ENCODE measurements at places on chromosomes 7 and 10. TPM values are rescaled to one million over a fixed set of nuclear protein-coding genes. Genes with fewer than 3 reads are reported as not detected.
A peak's percentile ranks its signal among the peaks of the same experiment; 100 is the strongest.

DNA sequence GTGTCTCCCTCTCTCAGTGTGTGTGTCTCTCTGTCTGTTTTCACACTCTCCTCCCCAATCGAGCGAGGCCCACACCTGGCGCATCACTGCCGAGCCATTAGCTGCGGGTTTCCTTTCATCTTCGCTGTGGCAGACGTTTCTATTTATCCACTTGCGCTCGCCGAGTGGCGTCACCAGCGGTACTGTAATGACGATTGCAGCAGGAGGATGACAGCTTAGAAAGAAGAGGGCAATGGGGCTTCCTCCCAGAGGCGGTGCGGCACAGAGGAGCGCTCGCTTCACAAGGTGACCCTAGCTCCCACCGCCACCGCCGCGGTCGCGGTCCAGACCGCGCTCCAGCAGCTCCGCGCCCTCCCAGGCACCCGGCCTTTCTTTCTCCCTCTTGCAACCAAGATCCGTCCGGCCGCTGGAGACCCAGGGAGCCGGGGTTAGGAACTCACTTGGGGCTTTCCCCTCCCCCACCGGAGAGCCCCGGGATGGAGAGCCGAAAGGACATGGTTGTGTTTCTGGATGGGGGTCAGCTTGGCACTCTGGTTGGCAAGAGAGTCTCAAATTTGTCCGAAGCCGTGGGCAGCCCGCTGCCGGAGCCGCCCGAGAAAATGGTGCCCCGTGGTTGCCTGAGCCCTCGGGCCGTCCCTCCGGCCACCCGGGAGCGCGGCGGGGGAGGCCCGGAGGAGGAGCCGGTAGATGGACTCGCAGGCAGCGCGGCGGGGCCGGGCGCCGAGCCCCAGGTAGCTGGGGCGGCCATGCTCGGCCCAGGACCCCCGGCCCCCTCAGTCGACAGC lies at the start of gene EVX1:
Gene EVX1 (plus strand): TSS at position 248 of the 785 bp plus-strand sequence. CDS start 229 bp downstream, at position 477.
- peak; percentile 63 for DNase-seq

- DNase-seq, result peak; percentile 40
Observed at GRCh38 chr10:70476249-70477035, 2.1 kb upstream of the PALD1 start.

DNA sequence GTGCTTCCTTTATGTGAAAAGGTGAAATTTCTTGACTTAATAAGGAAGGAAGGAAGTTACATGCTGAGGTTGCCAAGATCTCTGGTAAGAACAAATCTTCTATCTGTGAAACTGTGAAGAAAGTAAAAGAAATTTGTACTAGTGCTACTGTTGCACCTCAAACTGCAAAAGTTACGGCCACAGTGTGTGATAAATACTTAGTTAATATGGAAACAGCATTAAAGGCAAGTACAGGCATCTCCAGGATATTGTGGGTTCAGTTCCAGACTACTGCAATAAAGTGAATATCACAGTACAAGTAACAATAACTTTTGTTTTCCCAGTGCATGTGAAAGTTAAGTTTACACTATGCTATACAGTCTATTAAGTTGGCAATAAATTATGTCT lies 22.8 kb upstream of the ZNF282 start:
- no peak for DNase-seq

DNA sequence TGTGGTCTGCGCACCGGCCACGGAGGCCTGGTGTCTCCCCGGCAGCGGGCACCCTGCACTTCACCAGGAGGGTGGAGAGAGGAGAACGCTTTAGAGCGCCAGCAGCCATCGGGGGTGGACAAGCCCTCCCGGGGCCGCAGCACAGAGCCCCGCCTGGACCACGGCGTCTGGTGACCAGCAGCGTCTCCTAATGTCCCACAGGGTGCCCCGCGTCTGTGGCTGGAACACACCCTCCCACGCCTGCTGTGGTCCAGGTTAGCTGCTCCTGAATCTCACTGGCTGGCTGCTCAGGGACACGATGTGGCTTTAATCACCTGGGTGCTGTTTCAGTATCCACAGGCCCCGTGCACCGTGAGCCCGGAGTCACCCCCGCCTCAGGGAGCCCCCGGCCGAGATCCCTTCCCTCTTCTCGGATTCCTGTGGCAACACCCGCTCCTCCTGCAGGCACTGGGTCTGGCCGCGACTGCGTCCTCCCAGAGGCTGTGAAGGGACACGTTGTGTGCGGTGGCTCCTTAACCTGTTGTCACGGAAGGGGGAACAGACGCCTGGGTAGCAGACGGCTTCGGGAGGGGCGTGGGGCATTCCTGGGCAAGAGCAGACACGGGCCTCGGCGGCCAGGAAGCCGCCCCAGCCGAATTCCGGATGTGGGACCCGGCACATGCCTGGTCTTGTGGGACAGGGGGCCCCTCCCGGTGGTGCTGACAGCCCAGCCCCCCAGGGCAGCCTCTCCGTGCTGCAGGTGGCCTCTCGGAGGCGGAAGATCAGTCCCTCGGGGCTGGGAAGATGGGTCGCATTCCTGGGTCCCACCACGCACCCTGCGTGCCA lies 78.9 kb downstream of the FOXL3 start:
- peak; percentile 61 for DNase-seq

DNA sequence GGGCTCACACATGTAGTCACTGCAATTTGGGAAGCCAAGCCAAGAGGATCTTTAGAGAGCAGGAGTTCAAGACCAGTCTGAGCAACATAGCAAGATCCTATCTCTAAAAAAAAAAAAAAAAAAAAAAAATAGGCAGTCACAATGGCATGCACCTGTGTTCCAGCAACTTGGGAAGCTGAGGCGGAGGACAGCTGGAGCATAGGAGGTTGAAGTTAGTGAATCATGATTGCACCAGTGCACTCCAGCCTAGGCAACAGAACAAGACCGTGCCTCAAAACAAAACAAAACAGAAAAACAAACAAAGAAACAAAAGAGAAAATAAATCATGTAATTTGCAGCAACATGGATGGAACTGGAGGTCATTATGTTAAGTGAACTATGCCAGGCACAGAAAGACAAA lies 33.6 kb upstream of the BICC1 start:
- no peak for DNase-seq

- DNase-seq, result no peak
Observed at GRCh38 chr10:102368077-102368476, 27.4 kb upstream of the NFKB2 start.

Gene HYAL4
- total RNA-seq, result not detected

Gene SEMA3D
- 1.6 TPM for total RNA-seq

Gene AFAP1L2
- 5.7 TPM for total RNA-seq

Gene CYP2C8
- not detected for total RNA-seq

Gene FAM185A
- total RNA-seq, result 8.0 TPM

Measured in Right ventricle myocardium inferior (tissue), 1 donor.